Ammon's horn (tissue), 1 donor: ENCODE measurements at places on chromosomes 3 and 15.

- no peak for DNase-seq
Measured at GRCh38 chr3:69563151-69563550, 176.1 kb upstream of the MITF start.

DNA sequence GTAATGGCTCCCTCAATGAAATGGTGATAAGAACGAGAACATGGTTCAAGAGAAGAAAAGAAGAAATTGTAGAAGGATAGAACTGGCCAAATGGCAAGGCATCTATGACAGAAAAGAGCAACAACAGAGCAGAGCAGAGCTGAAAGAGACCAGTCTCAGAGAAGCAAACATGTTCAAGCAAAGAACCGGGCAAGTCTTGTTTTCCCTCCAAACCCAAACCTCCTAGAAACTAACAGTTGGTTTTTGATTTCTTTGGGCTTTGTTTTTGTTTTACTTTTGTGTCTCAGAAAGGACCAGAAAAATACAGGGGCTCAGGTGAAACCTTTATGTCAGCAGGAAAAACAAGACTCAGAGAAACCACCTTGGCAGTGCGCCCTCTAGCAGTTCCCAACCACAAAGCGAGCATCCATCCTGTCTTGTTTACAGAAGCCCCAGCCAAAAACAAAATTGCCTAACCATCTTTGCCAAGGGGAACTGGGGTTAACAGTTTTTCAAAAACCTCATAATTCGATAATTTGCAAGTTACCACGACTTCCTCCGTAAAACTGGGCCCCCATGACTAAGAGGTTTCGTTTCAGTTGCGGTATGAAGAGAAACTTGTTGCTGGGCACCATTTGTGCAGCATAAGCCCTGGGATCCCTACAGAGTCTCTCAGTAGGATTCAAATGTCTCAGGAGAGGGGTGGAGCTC, 159.2 kb upstream of the SLC24A5 start:
- DNase-seq, result no peak

DNA sequence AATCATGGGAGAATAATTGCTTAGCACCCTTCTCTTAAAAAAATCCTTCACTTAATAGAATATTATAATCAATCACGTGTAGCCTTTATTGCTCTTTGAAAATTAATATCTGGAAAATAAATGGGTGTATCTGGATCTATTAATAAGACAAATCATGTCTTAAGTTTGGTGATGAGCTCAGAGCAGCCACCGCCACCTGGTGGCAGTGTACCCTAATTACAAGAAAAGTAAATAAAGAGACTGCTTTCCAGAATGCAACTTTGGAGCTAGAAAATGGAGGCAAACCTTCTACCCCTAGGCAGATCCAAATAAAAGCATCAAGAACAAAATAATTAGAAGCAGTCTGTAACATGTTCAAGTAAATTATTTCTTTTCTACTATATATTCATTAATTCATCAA, 43.5 kb downstream of the EPHB1 start:
- no peak for DNase-seq

- no peak for DNase-seq
Measured at GRCh38 chr3:78580681-78581080, 1187.1 kb downstream of the ROBO1 start.

DNA sequence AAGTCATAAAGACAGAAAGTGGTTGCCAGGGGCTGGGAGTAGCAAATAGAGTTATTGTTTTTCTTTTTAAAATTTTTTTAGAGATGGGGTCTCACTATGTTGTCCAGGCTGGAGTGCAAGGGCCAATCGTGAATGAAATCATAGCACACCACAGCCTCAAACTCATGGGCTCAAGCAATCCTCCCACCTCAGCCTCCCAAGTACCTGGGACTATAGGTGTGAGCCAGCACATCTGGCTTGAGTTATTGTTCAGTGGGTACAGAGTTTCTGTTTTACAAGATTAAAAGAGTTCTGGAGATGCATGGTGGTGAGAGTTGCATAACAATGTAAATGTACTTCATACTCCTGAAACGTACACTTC, 23.6 kb downstream of the PFKFB4 start:
- DNase-seq, result no peak

GRCh38 chr3:153749070-153749610, 372.1 kb upstream of the ARHGEF26 start:
- DNase-seq, result no peak

DNA sequence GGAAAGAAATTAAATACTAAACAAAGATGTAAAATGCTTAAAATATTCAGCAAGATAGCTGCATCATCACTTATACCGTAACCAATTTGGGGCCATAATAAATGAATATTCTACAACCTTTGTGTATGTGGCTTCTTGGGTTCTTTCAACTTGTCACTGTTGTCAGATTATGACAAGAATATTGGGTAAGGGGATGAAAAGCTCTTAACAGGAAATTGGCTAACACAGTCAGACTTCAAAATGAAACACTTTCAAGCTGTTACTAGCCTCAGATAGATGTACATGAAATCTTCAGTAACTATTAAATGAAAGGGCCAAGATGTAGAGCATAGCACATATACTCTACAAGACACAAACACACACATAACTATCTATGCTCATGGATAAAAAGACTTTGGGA, 38.7 kb upstream of the ZNF385D start:
- no peak for DNase-seq

DNA sequence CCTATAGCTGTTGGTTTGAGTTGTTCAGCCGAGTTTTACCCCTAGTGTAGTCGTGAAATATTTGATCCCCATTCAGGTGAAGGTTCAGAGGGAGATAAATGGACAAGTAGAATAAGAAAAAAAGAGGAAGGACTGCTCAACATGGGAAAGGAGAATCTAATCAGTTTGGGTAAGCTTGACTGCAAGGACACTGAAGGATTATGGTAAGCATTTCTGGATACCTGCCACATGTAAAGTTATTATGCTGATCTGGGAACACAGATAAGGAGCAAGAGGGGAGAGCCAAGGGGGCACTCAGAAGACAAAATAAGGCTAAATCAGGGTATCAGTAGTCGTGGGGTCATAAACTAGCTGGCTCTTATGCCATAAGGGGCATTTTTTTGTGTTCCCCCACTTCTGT, 49.9 kb downstream of the TFG start:
- no peak for DNase-seq

DNA sequence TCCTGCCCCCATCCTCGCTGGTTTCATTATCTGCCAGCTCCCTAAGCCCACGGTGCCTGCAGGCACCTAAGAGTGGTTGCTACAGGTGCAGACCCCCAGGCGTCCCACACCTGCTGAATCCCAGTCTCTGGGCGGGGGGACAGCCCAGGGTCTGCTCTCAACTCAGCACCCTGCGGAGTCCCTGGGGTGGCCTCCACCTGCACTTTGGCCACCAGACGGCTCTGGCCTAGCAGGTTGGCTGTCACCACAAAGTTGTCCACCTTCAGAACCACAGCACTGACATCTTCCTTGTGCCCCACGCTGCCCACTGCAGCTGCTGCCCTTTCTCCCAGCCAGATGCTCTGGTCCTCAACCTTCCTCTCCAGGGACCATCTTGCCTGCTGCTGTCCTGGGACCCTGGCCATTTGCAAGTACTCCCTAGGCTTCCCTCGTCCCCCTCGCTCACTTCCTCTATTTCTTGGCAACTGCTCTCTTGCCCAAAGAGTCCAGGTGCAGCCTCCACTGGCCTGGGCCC, 34.9 kb upstream of the SNRPA1 start:
- DNase-seq, result no peak
